ENCODE measurements at places on chromosomes 1 and 21.

DNA sequence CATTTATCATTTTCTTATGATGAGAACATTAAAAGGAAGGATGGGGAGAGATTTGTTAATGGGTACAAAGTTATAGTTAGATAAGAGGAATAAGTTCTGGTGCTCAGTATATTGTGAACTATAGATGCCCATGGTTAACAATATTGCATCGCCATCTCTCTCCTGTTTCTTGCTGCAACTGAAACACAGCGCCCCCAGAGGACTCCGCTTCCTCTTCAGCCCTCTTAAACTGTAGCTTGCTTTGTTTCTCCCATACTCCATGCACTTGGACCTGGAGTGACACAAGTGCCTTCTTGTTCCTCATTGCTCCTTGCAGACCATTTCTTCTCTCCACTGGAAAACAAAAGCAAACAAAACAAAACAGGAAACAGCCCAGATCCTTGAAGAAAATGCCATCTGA lies 70.1 kb upstream of the NTPCR start:
- no peak for DNase-seq

DNA sequence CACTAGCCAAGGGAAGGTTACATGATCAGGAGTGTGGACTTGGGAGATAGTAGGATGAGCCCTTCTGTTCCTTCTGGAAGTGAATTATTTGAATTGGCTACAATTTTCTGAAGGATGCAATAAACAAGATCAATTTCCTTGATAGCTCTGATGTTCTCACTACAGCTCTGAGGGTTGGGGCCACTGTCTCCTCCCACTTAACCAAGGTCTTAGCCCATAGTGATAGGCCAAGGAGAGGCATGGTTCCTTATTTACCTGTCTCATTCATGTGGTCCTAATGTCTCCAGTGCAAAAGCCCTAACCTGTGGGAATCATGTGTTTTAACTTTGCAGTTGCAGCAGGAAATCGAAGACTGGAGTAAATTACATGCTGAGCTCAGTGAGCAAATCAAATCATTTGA lies 34.8 kb downstream of the MIA3 start:
- no peak for DNase-seq

DNA sequence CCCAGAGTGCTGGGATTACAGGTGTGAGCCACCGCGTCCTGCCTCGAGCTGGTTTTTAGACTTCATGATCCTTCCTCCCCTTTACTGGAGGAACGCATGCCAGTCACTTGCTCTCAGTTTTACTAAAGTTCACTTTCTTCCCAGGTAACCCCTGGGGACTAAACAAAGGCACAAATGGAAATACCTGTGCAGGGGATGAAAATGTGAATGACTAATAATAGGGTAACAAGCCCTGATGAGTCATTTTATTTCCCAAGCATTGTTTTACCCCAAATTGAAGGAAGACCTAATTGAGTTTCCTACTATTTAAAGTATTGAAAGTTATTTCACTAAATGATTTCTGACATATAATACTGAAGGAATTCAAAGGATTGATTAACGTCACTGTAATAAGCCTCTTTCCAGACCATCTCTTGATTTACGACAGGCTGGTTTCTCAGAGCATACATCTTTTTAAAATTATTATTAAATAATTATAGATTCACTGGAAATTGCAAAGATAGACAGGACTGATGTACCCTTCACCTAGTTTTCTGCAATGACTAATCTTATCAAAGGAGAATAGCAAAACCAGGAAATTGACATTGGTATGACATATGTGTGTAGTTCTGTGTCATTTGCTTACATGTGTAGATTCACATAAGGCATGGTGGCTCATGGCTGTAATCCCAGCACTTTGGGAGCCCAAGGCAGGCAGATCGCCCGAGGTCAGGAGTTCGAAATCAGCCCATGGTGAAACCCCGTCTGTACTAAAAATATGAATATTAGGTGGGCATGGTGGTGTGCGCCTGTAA lies 53.2 kb upstream of the SOD1 start:
- DNase-seq, result no peak

GRCh38 chr1:241292973-241293372 lies 64.0 kb downstream of the RGS7 start:
- no peak for DNase-seq
